ENCODE measurements at places on chromosomes 1 and 21.

DNA sequence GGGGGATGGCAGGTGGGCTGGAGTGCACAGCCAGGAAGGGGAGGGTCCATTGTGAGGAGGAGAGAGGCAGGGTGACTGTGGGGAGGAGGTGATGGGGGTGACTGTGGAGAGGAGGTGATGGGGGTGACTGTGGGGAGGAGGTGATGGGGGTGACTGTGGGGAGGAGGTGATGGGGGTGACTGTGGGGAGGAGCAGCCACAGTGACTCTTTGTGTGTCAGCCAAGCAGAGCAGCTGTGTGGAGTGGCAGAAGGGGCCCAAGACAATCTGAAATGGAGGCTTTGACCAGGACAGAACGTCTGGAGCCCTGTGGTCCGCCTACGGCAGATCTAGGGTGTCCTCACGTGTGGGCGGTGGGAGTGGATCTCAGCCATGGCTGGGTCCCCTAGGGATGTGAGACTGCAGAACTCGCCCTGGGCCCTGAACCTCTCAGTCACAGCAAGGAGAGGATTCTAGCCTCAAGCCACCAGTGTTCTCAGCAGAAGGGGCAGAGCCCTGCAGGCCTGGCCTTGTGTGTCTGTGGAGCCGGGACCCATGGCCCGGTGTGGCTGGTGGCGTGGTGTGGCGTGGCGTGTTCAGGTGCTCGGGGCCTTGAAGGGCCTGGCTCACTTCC is 81.5 kb downstream of the OBSCN start:
- DNase-seq: no peak

DNA sequence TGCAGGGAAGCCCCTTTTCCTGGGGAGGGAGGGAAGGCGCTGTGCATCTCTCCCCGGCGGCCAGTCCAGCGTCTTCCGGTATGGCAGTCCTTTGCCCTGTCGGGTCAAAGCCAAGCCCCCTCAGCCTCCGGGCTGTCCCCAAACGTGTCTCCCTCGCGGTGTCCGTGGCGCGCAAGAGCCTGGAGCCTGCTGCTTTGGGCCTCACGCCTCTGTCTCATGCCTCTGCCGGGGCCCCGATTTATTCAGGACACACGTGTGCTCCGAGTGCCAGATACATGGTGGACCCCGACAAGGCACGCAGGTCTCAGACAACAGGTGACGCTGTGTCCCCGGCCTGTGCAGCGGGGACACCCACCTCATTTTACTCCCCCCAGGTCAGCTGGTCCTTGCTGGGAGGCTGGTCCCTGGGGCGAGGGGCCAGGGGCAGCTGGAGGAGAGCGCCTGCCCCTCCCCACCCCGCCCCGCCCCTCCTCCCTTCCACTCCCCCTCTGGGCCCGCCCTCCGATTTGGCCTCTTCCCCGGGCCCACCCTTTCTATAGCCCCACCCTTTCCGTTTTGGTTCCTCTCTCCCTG is 176.7 kb downstream of the CAMTA1 start:
- DNase-seq: no peak

DNA sequence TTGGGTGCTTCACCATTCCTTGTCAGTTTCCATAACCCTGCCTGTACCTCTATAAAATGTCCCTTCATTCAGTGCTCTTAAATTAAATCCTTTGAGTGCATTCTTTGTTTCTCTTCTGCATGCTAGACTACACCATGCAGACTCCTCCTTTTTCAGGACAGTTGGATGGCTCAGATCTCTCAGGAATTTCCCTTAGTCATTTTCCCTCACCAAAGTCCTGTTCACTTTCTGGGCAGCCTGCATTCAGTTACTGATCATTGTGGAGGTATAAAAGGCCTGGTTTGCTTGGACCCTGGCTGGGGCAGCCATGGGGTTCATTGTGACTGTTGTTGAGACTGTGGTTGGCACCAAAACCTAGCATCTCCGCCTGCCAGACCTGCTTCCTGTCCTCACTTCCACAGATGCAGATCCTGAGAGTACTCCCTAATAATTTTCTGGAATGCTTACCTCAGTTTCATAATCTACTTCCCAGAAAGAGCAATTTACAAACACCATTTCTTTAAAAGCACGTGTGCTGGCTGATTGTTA is 88.4 kb downstream of the PDE4B start:
- DNase-seq: no peak

- DNase-seq: no peak
Observed at GRCh38 chr1:30853350-30853749, 55.2 kb downstream of the SDC3 start.

DNA sequence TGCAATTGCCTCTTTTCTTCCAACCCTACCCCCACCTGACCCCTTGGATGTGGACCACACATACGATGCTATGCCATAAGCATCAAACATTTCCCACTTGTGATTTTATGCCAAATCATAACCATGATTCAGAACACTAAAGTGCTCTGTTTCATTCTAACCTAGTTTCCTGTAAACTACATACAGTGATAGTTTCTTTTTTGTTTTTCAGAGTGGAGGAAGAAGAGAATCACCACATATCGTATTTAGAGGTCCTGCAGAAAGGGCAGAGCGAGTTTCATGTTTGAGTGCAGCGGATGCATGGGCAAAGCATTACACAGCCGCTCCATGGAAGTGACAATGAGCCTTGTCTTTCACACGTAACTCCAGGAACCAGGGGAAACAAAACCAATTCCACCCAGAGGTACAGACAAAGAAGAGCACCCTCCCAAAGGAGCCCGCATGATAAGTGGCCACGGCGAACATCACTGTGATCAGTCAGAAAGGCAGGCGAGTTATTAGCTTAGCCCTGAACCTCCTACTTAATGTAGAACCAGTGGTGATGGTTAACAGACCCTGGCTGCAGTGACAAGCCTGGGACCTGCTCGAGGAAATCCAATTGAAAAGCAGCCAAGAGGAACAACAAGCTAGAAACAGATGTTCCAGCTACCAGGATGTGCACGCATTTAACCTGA is 64.0 kb upstream of the ZNF281 start:
- peak; percentile 22 for DNase-seq

- no peak for DNase-seq
Observed at GRCh38 chr1:41493626-41494350, 9.3 kb upstream of the EDN2 start.

GRCh38 chr1:22121421-22121911 is 21.4 kb downstream of the WNT4 start:
- DNase-seq: no peak
